Right forelimb (tissue), 1 donor: ENCODE measurements at places on chromosomes 1 and 21.

- no peak for DNase-seq
Observed at GRCh38 chr1:48978413-48978812, 201.7 kb upstream of the BEND5 start.

DNA sequence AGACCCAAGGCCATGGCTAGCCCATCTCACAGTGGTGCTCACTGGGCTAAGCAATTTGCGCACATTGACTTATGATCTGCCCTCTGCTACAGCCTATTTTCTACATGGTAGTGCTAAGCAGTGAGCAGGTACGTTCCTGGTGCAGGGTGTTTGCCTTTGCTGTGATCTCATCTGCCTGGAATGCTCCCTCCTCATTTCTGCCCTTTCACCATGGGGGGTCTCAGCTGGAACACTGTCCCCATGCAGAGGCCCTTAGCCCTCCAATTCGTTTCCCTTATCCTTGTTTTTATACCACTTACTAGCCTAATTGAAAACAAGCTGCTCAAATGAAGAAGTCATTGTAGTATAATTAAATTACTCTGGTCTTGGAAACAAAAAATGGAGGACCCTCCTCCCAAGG lies 2.0 kb upstream of the B3GALT5 start:
- DNase-seq: no peak

DNA sequence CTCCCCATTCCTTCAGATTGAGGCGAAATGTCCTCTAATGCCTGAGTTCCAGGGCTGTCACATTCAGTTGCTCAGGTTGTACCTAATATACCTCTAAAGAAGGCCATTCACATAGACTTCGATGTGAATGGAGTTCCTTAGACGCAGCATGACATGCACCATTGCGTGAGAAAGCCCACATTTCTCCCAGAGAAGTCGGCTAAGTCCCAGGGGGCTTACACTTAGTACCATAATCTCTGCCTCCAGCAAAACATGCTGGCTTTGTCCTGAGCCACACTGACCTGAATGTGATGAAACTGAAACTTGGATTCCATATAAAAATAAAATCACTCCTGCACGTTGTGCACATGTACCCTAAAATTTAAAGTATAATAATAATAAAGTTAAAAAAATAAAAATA lies 23.2 kb upstream of the SLC2A1 start:
- no peak for DNase-seq

DNA sequence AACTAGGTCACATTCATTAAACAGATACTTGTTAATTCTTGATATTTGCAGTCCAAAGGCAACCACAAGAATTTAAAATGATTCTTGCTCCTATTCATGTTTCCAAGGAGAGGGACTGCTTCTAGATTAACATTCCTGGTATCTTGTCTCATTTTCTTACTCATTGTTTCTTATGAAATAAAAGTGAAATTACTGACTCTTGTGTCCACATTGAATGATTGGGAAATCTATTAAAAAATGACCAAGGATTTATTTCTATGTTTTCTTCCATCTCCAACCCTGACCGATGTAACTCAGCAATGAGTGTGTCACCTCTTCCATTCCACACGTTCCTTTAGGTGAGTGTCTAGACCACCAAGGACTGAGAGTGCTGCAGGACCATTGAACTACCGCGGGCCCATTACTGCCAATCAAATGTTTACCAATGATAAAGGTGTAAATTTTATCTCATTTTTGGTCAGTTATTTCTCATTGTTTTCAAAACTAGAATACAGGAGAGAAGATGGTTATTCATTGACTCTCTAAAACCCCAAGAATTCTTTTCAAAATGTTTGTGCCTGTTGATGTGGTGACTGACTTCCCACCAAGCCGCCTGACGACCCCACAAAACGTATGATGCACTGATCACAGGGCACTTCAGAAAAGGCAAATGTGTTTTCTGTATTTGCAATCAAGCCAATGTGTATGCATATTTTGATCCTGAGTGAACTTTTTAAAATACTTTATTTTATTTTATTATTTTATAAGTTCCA lies 414.6 kb upstream of the PTBP2 start:
- DNase-seq: no peak

GRCh38 chr1:19013826-19014548 lies 57.5 kb upstream of the IFFO2 start:
- DNase-seq: no peak

DNA sequence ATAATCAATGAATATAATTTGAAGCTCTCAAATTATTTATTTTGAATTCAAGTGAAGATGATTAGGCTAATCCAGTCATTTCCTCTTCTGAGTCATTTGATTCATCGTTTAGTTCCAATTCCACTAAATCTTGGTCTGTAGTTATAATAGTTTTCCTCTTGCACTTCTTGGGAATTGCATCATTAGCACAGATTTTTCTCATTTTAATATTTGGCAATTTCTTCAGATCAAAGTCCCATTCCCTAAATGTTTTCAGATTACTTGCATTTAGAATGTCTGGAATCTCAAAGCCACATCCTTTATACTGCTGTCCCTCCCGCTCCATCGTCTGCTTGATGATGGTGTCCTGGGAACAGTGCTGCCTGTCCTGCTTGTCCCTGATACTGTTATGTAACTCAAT lies 43.5 kb downstream of the MAST2 start:
- DNase-seq: no peak

- DNase-seq: no peak
Observed at GRCh38 chr1:110607536-110608230, 1.5 kb upstream of the KCNA2 start.

DNA sequence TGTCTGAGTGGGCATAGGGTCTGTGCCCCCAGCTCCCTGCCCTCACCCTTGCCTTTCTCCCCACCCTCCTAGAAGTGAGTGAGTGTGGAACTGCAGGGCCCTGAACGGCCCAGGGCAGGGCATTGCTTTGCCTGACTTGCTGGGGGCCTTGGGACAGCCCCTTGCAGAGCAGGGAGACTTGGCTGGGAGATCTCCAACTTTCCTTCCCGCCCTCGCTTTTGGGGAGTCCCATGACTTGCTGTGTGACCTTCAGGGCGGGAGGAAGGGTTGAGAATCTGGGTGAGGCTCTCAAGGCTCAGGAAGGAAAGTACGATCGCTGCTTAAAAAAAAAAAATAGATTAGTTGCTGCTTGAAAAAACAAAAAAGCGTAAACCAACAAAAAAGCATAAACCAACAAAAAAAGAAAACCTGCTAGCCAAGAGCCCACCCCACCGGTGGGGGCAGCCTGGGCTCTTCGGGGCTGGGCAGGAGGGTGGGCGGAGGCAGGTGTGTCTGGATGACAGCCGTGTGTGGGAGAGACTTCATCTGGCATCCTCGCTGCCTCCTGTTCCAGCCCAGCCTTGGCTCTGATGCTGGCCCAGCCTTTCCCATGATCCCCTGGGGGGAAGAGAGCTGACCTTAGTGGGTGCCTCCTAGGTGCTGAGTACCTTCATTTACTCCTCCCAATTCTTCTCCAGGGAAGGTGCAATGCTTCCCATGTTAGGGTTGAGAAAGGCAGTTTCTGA lies 6.5 kb downstream of the NBL1 start:
- DNase-seq: no peak

DNA sequence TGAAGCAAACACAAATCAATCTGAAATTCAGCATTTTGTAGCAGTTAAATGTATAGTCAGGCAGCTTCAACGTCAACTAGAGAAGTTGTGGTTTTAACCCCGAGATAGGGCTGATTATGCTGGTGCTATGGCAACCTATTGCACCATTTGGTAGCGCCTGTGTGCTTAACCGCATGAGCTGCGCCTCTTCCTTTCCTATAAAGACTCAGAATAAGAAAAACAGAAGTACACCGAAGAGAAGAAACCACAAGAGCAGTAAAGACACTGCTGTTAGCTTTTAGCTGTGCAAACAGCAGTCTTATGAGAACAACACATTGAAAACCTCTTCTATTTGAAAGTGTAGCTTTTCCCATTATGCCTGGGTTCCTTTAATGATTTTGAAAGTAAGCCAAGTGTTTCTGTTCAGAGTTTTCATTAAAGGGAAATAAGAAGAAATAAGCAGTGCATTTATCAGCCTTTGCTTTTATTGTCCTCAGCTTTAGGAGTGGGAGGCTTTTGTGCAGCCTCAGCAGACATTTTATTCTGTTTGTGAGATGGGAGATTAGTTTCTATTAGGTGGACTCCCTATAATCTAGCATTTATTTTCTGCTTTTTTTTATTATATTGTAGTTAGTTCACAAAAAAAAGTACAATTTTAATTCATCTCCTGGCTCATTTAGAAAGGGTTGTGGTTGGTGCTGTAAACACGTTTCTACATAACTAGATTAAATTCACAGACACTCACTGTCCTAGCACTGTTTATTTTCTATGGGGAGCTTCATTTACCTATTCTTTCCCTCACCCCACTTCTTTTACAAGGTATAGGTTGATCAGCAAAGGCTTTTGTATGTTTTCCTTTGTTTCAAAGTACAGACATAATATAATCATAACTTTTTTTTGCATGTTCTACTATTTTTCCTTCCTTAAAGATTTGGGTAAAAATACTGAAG lies 43.3 kb downstream of the PTPRC start:
- DNase-seq: no peak

DNA sequence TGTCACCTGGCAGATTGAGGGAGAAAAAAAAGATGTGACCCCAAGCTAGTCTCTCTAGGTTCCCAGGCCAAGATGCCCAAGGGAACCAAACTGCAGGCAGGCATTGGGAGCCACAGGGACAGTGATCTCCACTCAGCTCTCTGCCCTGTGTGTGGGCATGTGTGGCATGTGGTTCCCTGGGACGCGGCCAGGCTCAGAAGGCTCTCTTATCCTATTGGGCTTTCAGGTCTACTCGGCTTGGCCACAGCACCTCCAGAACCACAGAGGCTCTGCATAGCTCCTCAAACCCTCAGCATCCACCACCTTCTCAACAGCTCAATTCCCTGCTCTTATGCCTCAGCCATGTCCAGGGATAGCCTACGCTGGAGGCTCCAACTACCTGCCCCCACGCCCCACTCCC lies 22.0 kb downstream of the IQGAP3 start:
- no peak for DNase-seq

GRCh38 chr1:68293122-68293521 lies 60.8 kb upstream of the WLS start:
- DNase-seq: peak; percentile 49

- DNase-seq: no peak
Observed at GRCh38 chr1:203464226-203464625, 11.4 kb upstream of the PRELP start.

DNA sequence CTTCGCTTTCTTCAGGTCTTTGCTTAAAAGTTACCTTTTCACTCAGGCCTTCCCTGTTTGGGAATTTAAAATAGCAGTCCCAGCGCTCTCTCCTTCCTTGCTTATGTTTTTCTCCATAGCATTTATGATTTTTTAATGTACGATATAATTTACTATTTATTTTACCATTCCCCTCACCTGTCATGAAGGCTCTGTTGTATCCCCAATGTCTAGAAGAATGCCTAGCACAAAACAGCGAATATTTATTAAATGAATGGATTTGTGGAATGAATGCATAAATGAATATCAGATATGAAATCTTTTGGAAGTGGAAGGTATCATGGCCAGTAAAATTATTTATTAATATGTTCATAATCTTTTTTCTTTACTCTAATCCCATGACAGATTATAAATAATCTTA lies 402 bp upstream of the OSBPL9 start:
- DNase-seq: no peak

- no peak for DNase-seq
Observed at GRCh38 chr1:15171271-15171908, 17.8 kb downstream of the TMEM51 start.

- no peak for DNase-seq
Observed at GRCh38 chr1:200512191-200512590, 102.4 kb upstream of the ZNF281 start.

DNA sequence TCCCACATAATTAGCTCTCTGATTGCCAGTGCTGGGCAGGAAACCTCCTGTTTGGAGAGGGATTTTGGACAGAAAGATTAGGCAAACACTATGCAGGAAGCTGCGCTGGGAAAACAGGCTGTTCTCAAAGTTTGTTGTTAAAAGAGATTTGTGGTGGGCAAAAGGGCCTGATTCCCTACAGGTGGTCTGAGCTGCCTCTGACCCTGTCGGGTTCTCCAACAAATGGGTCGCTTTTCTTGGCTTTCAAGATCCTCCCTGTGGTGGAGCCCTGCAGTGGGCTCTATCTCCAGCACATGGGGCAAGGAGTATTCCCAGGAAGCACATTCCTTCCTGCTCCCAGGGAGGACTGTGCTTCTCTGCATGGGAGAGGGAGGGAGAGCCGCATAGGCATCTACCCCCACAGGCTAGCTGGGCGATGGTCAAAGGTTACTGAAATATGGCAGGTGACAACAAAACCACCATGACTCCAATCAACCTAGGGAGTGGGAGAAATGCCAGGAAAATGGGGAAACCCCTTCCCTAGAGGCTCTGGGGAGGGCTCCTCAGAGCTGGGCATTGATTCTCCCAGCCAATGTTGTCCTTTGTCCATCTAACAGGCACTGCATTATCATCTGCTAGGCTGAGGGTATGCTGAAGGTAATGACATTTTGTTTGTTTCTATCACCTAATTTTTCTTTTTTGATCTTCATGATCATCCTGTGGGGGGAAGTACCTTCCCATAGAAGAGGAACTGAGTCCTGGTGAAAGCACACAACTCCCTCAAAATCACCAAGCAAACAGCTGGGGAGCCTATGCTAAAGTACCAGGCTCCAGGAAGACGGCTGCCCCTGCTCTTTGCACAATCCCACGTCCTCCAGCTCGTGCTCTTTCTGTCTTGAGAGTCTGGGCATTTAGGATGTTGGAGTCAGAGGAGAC lies 85.3 kb downstream of the PLXNA2 start:
- no peak for DNase-seq

DNA sequence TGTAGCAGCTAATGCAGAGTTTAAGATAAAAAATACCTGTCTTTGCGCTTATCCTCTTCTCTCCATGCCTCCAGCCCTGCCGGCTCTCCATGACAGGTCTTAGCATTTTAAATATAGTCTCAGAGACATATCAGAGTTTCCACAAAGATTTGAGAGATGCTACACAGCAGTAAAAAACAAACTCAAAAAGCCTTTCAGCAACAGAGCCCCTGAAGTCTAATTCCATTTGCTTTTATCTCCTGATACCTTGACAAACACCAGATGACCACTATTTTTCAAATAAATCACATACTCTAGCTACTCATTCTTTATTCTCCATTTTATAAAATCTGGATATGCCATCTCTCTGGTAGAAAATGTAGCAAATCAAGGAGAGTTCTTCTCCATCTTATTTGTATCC lies 79.5 kb upstream of the LRRC53 start:
- DNase-seq: no peak

DNA sequence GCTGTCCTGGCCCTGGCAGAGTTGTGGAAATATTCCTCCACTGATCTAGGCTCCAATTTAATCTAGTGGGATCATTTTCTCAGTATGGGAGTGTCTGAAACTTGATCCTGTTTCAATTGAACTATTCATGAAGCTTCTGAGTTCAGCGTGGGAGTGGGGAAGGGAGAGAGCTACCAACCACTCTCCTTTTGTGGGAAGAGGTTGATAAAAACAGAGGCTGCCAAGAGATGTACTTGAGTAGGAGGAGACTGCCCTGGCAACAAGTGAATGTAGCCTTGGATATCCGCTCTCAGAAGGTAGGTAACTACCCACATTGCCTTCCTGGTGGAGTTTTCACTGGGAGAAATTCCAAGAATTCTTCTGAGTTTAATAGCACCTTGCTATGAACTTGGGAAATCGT lies at the start of gene CTXND2:
Gene CTXND2 (plus strand): TSS at position 119 of the 400 bp plus-strand sequence. CDS start 25,179 bp downstream, outside the sequence.
- no peak for DNase-seq

- DNase-seq: no peak
Observed at GRCh38 chr1:84771895-84772294, 81.6 kb upstream of the SSX2IP start.

GRCh38 chr1:219433496-219434131 lies 179.3 kb downstream of the ZC3H11B start:
- no peak for DNase-seq
